ENCODE measurements at places on chromosomes 11 and 22. TPM values are rescaled to one million over a fixed set of nuclear protein-coding genes. Genes with fewer than 3 reads are reported as not detected.

Gene RIBC2
- 0.81 TPM for total RNA-seq

GRCh38 chr22:38570779-38571364, 889 bp upstream of the DMC1 start:
- DNase-seq: peak; percentile 25

GRCh38 chr22:19103880-19104821, 18.1 kb downstream of the DGCR2 start:
- DNase-seq: no peak

Gene MTNR1B
- total RNA-seq: not detected

- DNase-seq: no peak
These were observed 519.6 kb upstream of the TENM4 start for GRCh38 chr11:79960461-79960860.

GRCh38 chr11:91178366-91178765, 955.5 kb upstream of the CHORDC1 start:
- DNase-seq: no peak

Gene SLC35F2
- 9.2 TPM for total RNA-seq

GRCh38 chr22:29716814-29717545, 2.8 kb upstream of the CABP7 start:
- DNase-seq: peak; percentile 65

DNA sequence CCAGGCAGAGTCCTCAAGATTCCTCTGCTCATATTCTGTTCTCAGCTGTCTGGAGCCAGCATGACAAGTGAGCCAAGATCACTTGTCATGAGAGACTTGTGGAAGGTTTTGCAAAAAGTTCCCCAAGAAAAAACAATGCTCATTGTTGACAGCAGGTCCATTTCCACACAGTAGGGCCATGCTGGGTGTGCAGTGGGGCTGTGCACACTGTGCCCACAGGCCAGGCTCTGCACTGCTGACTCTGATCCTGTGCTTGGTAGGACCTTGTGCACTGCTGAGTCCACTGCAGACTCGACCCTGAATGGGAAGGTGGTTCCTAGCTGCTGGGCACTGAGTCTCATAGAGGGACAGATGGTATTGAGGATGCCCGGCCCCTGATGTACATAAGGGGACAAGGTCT, 33.9 kb upstream of the IGLL5 start:
- no peak for DNase-seq

Gene RIMBP3C
- 0.28 TPM for total RNA-seq

GRCh38 chr11:38131535-38131934, 1533.5 kb upstream of the RAG2 start:
- no peak for DNase-seq

- DNase-seq: no peak
These were observed 366.4 kb downstream of the CASP12 start for GRCh38 chr11:104531894-104532293.

Gene APOL5
- total RNA-seq: not detected

Gene LMNTD2
- 1.2 TPM for total RNA-seq

Gene RNH1
- total RNA-seq: 216 TPM

Gene PLEKHA7
- 0.05 TPM for total RNA-seq

Gene TSSK2
- total RNA-seq: not detected
